Fibroblast of the aortic adventitia (primary cell): ENCODE measurements at places on chromosomes 1 and 21. TPM values are rescaled to one million over a fixed set of nuclear protein-coding genes. Genes with fewer than 3 reads are reported as not detected.

The SLC27A3 gene
- 11.5 and 113 TPM in 2 replicates for total RNA-seq

- no peak for DNase-seq
Observed at GRCh38 chr1:30420519-30421050, 302.8 kb downstream of the MATN1 start.

The CSTB gene
- 5.5 and 32.2 TPM in 2 replicates for total RNA-seq

GRCh38 chr21:31184459-31184858 lies 146.2 kb upstream of the KRTAP19-8 start:
- DNase-seq: no peak

DNA sequence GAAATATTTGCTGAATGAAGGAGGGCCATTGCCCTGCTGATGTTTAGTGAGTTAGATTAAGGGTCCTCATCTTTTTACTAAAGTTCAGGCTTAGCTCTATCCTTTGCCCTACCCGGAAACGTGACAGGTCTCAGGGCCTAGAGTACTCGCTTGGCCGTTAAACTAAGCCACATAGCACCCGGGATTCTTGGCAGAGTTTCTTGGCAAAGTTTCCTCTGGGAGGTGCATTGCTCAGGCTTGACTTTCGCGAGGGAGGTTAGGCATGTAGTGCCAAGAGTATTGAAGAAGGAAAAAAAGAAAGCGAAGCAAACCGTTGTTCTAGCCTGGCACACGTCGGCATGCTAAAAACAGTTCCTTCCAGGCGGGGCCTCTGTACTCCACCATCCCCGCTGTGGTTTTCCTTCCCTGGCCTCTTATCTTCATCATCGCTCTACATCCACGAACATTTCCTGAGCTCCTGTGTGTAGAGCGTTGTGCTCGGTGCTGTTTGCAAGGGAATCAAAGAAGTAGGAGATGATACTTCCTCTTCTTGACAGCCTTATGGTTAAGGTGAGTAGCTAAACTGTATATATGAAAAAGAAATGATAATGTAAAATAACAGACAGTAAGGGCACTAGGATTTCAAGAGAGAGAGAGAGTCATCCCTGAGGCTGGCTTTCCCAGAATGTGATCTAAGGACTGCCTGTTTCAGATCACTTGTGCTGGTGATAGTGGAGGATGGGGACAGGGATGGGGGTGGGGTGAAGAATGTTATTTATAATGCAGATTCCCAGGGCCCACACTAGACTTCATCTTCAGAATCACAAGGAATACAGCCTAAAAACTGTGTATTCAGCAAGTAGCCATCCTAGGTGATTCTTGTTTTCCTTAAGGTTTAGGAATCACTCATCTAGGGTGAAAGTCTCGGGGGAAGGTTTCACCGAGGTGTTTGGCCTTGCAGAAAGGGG lies 18.8 kb downstream of the RNF220 start:
- DNase-seq: peak; percentile 91

DNA sequence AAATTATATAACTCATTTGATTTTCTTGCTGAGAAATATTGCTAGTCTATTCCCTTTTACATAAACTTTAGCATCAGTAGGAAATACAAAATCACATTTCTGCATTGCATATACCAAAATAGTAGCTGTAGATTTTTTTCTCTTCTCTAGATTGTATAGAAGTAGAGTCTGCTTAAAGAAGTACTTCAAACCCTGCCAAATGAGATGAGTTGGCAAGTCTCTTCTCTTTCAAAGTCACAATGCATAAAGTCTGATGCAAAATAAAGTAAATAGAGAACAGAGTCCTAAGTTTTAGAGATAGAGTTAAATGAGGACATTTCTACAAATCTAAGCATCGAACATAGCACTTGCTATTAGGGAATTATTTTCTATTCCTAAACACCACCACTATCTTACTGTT lies 6.4 kb downstream of the PLPPR4 start:
- DNase-seq: no peak

GRCh38 chr1:87765057-87765680 lies 436.5 kb downstream of the LMO4 start:
- no peak for DNase-seq

DNA sequence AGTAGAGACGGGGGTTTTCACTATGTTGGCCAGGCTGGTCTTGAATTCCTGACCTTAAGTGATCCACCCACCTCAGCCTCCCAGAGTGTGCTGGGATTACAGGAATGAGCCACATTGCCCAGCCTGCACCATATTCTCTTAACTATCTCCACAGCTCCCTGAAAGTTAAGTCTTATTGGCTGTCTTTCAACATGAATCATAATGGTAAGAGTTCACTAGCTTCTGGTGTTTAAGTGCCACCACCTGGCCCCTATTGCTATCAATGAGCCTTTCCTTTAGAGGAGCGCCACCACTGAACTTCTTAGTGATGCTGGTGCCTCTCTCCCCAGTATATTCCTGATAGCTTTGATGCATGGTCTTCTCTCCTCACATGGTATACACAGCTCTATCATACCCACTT lies 15.7 kb downstream of the ZFYVE9 start:
- DNase-seq: peak; percentile 41

DNA sequence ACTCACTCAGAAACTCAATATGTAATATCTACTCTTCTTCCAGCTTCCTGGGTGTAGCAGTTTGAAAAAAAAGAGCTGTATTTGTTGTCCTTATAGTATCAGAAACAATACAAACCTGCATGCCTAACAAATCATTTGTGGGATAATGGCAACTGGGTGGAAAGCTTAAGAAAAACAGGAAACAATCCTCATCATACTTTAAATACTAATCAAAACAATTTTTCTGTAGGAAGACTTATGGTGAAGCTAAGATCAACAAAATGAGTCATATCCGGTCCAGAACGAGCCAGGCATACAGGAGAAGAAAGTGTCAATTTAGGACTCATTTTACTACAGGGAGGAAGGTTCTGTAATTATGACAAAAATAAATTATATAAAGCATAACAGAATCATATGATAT lies 181.8 kb upstream of the ADGRL4 start:
- peak; percentile 44 for DNase-seq

DNA sequence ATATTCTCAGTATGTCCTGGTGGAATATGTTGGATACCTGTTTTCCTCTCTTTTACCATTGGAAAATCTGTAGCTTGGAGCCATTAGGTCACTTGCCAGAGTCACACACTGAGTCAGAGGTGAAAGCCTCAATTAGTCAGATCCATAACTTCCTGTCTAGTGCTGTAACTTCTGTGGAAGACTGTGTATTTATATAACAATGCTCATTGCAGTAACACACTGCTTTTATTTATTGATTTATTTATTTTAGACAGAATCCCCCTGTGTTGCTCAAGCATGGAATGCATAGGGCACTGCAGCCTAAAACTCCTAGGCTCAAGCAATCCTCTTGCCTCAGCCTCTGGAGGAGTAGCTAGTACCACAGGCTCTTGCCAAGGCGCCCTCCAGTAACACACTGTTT lies 1.3 kb upstream of the DOCK7 start:
- peak; percentile 57 for DNase-seq

DNA sequence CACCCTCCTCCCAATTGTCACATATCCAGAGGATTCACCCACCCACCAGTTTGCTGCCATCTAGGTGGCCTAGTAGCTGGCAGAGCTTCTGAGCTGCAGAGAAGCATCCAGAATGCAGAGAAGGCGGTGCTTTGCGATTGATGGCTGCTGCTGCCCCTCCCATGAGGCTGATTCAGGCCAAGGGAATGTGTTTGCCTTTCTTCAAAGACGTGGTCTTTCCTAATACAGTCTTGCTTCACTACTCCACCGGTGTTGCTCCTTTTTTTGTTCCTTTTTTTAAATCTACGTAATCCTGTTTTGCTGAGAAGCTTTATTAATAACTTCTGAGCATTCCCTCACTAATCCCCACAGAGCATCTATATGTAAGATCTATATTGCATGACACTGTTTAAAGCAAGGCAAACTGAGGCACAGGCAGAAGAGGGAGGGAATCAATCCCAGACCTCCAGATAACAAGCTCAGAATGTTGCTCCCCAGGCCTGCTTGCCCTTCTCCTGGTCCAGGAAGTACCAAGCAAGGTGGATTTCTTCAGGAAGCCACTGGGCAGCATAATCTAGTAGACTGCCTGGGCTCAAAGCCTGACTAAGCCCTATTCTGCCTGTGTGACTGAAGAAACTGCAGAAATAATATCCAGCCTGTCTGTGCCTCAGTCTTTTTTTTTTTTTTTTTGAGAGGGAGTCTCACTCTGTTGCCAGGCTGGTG lies 275.5 kb upstream of the FMN2 start:
- peak; percentile 25 for DNase-seq

DNA sequence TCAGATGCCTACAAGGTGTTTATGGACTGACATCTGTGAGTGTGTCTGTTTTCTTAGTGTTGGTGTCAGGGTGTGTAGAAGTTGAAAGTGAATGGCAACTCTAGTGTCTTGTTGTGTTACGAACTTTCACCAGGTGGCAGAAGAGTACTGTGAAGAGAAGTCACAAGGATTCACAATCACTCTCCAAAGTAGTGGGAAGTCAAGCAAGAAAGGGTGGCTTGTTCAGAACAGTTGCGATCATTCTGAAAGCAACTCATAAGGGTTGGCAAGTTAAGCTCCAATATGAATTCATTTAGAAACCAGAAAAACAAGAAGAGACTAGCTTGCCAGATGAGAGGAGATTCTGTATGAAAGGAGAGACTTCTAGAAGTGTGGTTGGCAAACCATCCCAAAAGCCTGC lies 86.1 kb downstream of the FASLG start:
- DNase-seq: peak; percentile 90

The GPR153 gene
- 9.9 and 10.9 TPM in 2 replicates for total RNA-seq

The CYP4A22 gene
- total RNA-seq: not detected in 2 replicates

The RBM11 gene
- total RNA-seq: not detected in 2 replicates

- DNase-seq: no peak
Observed at GRCh38 chr21:26119906-26120305, 50.7 kb downstream of the APP start.
